CD4-positive, alpha-beta T cell treated with Interleukin-17A for 1 hour (primary cell): ENCODE measurements at places on chromosomes 12 and 14.

DNA sequence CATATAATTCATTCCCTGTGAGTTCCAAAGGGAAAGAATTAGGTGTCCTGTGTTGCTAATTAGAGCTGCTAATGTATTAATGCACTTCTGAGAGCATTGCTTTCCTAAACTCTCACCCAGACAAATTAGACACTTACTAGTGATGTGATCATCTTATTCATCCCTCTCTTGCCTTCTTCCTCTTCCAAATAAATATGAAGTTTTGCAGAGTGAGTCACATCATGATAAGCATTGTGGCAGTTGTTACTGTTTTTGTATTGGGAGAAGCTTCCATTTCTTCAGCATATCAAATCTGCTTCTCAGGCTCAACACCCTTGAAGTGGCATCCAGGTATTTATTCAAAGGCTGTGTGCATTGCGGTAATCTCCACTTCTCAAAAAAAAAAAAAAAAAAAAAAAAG, 37.3 kb upstream of the E2F7 start:
- no peak for DNase-seq

- peak; percentile 6 for DNase-seq
These were observed 209.8 kb upstream of the NUDT4 start for GRCh38 chr12:93167841-93168492.

GRCh38 chr12:118052324-118053070, 8.5 kb downstream of the WSB2 start:
- no peak for DNase-seq

- DNase-seq: peak; percentile 15
These were observed 133.4 kb downstream of the KICS2 start for GRCh38 chr12:64088431-64089349.

- DNase-seq: peak; percentile 73
These were observed 3.6 kb downstream of the SMIM41 start for GRCh38 chr12:52082988-52083637.

- DNase-seq: no peak
These were observed 339.0 kb downstream of the CACNA1C start for GRCh38 chr12:2391740-2392331.

GRCh38 chr12:57058454-57058853, 8.5 kb upstream of the MYO1A start:
- DNase-seq: no peak

- peak; percentile 56 for DNase-seq
These were observed 32.8 kb upstream of the TOMM20L start for GRCh38 chr14:58362798-58363412.

DNA sequence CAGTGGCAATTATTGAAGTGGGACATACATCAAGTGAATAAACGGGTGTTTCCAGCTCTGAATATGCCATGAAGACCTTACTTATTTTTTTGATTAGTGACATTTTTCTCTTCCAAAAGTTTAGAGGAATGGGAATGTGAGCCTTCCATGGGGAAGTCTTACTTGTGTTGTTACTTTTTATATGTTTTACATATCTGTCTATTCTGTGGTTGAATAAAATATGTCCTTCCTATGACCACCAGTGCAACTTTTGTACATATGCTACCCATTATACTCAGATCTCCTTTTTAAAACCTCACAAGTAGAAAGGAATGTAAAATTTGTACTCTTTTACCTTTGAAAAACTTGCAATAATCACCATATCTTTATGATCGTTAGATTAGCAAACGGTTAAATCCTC, 132.7 kb downstream of the MSRB3 start:
- DNase-seq: no peak
